ENCODE measurements at places on chromosomes 5 and 9. TPM values are rescaled to one million over a fixed set of nuclear protein-coding genes. Genes with fewer than 3 reads are reported as not detected.

SLC34A3 gene
- total RNA-seq = not detected

KIAA1958 gene
- 19.8 TPM for total RNA-seq

LHX2 gene
- not detected for total RNA-seq

ADAMTSL2 gene
- not detected for total RNA-seq

PCDHA3 gene
- not detected for total RNA-seq

TEX48 gene
- total RNA-seq = not detected

LIX1 gene
- not detected for total RNA-seq

FOXD4L3 gene
- total RNA-seq = 0.42 TPM

ANKRD18A gene
- total RNA-seq = not detected

ENG gene
- total RNA-seq = not detected

SNX2 gene
- 78.3 TPM for total RNA-seq

TMEM174 gene
- not detected for total RNA-seq

SLC36A3 gene
- total RNA-seq = not detected

DMRTA1 gene
- not detected for total RNA-seq

HBEGF gene
- 30.9 TPM for total RNA-seq

CARTPT gene
- not detected for total RNA-seq

RORB gene
- total RNA-seq = not detected

SEC16A gene
- 60.1 TPM for total RNA-seq

ITGA2 gene
- 0.09 TPM for total RNA-seq

HNRNPK gene
- total RNA-seq = 768 TPM

BNC2 gene
- total RNA-seq = not detected

LCN2 gene
- total RNA-seq = not detected

IFNA21 gene
- total RNA-seq = not detected

FCN2 gene
- not detected for total RNA-seq

TLR4 gene
- total RNA-seq = 10.0 TPM

DRD1 gene
- not detected for total RNA-seq

RCL1 gene
- 26.8 TPM for total RNA-seq

PLAC8L1 gene
- total RNA-seq = 1.7 TPM

LPAR1 gene
- total RNA-seq = not detected

CDH9 gene
- not detected for total RNA-seq

CCDC69 gene
- 118 TPM for total RNA-seq

IER5L gene
- total RNA-seq = 3.4 TPM

PCSK1 gene
- total RNA-seq = not detected

KIF4B gene
- not detected for total RNA-seq

SLC1A3 gene
- total RNA-seq = not detected

TRIM7 gene
- total RNA-seq = 1.8 TPM

F12 gene
- 3.0 TPM for total RNA-seq

ACO1 gene
- 9.0 TPM for total RNA-seq

MAMDC4 gene
- total RNA-seq = 12.7 TPM

SPATA31C1 gene
- total RNA-seq = not detected

SLC31A2 gene
- 1.3 TPM for total RNA-seq

ACOT12 gene
- not detected for total RNA-seq

STPG3 gene
- 1.7 TPM for total RNA-seq
